ENCODE measurements at places on chromosomes 2 and 18. TPM values are rescaled to one million over a fixed set of nuclear protein-coding genes. Genes with fewer than 3 reads are reported as not detected.

DNA sequence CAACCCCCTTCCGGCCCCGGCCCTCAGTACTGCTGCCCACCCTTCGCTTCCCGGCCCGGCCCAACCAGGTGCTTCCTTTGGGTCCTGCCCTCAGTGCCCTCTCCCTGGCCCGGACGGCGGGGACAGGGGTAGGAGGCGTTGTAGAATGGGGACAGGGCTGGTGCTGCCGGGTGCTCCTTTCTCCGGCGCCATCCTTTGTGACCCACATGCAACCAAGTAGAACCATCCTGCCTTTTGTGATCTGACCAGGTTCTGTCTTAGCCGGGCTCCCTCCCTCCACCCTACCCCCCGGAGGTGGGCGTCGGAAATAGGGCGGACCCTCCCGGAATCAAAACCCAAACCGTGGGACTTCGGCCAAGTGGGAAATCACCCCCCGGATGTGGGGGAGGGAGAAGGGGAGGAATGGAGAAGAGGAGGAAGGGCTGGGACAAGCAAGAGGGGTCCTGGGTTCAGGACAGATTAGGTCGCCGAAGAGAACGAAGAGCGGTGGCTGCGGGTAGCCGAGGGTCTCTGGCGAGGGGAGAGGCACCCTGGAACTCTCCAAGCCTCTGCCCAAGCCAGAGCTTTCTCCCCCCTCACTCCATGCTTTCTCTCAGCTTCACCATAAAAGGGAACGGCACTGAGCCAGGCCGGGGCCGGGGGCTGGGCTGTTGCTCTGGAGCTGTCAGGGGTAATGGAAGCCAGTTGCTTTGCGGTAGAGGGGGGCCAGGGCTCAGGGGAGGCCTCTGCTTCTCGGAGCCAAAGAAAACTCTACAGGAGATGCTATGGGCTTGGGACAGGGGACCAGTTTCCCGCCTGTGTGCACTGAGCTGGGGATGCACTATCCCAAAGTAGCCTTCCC, 756 bp upstream of the OST4 start:
- no peak for DNase-seq

DNA sequence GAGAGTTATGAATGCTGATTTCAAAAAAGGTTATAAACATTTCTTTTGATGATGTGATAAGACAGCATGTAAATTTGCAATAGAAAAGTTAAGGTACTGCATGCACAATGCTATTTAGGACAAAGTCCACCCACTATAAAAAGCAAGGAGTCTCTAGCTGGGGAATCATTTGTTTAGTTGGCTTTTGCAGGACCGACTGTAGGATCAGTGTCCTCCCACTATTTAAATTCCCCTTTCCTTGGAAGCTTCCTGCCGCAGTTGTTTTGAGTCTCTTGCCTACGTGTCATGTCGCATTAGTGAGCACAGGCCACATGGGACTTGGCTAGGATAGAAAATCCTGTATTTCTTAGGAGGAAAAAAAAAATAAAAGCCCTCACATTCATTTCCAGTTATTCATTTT, 13.1 kb downstream of the QPCT start:
- no peak for DNase-seq

DNA sequence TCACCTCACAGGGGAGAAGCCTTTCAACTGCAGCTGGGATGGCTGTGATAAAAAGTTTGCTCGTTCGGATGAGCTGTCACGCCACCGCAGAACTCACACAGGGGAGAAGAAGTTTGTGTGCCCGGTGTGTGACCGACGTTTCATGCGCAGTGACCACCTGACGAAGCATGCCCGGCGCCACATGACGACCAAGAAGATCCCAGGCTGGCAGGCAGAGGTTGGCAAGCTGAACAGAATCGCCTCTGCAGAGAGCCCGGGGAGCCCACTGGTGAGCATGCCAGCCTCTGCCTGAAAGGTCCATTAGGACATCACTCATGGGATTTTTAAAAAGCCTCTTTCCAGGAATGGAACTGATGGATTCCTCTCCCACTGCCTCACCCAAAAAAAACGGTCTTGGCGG, 8.9 kb downstream of the KLF11 start:
- no peak for DNase-seq

GRCh38 chr18:1416074-1416473, 511.4 kb downstream of the ADCYAP1 start:
- no peak for DNase-seq

MPP4 gene
- 0.32 TPM for total RNA-seq

- DNase-seq = no peak
Measured at GRCh38 chr2:225074919-225075681, 32.8 kb upstream of the DOCK10 start.

DNA sequence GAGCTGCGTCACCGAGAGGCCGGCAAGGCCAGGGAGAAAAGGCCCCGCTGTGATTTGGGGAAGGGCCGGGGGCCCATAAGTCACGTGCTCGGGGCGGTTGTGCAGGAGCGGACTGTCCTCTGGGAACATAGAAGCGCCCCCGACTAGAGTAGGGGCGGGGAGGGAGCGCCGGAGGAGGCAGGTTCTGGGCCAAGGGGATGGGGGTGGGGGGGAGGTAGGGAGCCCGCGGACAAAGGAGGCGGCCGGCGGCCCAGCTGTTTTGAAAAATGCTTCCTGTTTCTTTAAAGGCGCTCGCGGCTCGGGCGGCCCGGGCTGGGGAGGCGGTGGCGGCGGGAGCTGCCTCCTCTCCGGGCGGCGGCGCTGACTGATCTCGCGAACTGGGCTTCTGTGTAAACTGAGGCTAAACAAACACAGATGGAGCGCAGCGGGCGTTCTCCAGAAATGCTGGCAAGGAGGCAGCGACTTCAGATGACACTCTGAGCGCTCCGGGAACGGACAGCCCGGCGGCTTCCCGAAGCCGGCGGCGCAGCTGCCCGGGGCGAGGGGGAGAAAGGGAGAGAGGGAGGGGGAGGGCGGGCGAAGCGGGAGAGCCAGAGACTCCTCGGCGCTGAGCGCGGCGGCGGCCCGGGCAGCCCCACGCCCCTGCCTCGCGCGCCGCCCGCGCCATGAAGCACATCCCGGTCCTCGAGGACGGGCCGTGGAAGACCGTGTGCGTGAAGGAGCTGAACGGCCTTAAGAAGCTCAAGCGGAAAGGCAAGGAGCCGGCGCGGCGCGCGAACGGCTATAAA, at the start of gene ATOH8:
Gene ATOH8 (plus strand): TSS at position 467 of the 788 bp plus-strand sequence. CDS start 199 bp downstream, at position 666.
- DNase-seq = no peak

C2orf66 gene
- not detected for total RNA-seq

GRCh38 chr18:2148823-2149222, 422.5 kb downstream of the METTL4 start:
- DNase-seq = no peak

ANKRD12 gene
- 23.5 TPM for total RNA-seq

GRCh38 chr2:239690651-239691631, 290.1 kb upstream of the HDAC4 start:
- DNase-seq = no peak

ASIC4 gene
- 2.1 TPM for total RNA-seq

GRCh38 chr2:27323596-27324285, 844 bp upstream of the MPV17 start:
- no peak for DNase-seq

AGFG1 gene
- 72.5 TPM for total RNA-seq

GRCh38 chr2:192060161-192060560, 134.6 kb downstream of the TMEFF2 start:
- DNase-seq = no peak

DNA sequence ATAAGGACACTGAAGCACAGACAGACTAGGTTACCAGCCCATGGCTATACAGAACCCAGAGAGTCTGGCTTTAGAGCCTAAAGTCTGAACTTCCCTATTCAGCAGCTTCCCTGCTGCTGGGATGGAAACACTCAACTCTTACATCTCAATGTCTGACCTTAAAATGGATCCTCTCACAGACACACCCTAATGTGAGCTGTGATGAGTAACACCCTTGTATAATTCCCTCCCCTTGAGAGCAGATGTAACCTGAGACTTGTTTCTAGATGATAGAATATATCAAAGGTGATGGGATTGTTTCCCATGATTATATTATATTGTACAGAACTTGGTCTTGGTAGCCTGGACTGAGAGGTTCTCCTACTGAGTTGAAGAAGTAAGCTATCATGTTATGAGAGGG, 577.1 kb upstream of the KLHL29 start:
- no peak for DNase-seq

C2orf80 gene
- total RNA-seq = not detected

- peak; percentile 31 for DNase-seq
Measured at GRCh38 chr2:188978291-188979081, 4.3 kb downstream of the COL3A1 start.

GRCh38 chr2:2853346-2853745, 522.3 kb upstream of the MYT1L start:
- no peak for DNase-seq

DNA sequence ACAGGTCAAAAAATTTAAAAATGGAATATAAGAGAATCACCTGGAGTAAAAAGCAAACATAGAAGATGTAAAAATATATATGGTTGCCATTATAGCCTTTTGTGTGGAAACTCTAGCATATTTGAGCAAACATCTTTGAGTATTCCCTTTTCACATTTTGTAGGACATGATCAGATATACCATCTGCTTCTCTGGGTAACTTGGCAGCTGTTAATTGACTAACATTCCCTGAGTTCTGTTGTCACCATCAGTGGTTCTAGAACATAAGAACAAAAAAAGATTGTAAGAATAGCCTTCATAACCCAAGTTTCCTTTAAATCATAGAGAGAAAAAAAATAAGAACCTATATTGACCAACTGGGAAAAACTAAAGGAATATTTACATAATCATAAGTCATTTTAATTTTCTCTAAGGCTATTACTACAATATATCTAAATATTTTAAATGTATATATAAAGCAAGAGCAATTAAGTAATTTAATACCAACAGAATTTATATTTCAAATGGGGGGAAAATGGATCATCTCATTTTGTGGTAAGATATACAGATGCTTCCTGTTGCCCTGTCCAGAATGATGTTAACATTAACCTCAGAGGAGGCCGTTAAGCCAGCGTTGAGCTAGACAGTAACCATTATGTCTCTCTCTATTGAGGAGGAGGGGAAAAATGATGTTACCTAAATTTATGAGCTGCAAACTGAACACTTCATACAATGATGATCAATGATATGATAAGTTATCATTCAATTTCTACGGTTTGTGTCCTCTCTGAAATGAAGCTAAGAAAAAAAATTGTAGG, 9.8 kb upstream of the INO80D start:
- no peak for DNase-seq

DNA sequence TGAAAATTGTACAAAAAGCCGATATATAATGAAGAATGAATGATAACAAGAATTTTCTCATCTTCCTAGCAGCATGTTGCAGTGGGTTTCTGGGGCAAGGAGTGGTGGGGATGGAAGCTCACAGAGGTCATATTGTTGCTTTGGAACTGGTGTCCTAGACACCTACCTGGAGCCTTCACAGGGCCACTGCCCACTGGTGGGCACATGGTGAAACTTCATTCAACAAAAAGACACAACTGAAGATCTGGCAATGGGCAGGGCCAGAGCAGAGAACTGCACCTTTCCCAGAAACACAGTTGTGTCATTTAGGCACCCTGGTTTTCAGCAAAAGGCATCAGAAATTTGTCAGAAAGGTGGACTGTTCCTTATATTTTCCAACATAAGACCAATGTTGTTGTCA, 115.3 kb downstream of the FHOD3 start:
- no peak for DNase-seq

GRCh38 chr2:12465631-12466135, 251.1 kb upstream of the TRIB2 start:
- DNase-seq = no peak

ABCG5 gene
- total RNA-seq = not detected

FAM161A gene
- 7.3 TPM for total RNA-seq

SP140 gene
- total RNA-seq = 2.6 TPM

DNA sequence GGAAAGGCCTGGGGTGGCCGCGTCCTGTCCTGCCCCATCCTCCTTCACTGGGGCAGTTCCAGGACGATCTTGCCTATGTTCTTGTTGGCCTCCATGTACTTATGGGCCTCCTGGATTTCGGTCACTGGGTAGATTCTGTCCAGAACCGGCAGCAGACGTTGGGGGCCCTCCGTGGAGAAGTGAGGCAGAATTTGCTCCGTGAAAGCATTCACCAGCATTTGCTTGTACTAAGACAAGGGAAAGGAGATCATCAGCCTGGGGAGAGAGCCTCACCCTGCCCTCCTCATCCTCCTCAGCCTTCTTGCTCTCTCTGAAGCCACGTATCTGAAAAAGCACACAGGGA, 1.4 kb upstream of the SF3B6 start:
- DNase-seq = no peak

GPR45 gene
- 0.30 TPM for total RNA-seq

DNA sequence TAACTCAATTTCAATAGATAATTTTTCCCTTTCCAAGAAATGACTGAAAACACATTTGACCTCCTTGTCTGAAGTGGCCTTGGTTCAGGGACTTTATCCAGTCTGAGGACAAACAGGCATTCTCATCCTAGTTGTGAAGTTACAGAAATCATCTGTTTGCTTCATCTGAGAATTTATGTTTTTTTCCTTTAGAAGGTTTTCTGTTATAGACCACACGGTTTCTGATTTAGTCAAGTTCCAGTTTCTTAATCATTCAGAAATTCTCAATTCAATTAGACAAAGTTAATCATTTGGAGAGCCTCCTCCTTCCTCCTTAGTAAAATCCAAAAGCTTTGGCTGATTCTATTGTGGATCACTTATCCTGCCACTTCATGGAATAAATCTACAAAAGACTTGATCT, 60.9 kb downstream of the ICOS start:
- no peak for DNase-seq

- DNase-seq = no peak
Measured at GRCh38 chr2:65605058-65605742, 172.8 kb upstream of the SPRED2 start.

FAM237A gene
- not detected for total RNA-seq

TBR1 gene
- total RNA-seq = 0.17 TPM

HOXD12 gene
- 0.27 TPM for total RNA-seq

ZNF513 gene
- 12.8 TPM for total RNA-seq

DNA sequence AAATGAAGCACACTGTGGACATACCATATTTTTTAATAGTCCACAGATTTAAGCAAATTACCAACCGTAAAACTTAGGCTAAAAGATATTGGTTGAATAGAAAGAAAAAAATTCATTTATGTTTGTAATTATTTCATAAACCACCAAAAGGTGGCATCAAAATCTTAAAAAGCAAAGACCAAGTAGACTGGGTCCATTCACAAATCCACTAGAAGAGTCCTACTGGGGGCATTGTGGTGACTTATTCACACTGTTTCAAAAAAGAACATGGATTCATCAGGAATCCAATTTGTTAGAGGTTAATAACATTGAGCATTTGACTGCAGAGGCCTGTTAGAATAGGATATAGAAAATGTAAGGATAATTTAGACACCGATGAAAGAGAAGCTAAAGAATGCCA, 194.9 kb upstream of the KYNU start:
- peak; percentile 13 for DNase-seq
